Spinal cord (tissue), 10 donors: ENCODE measurements at places on chromosomes 12 and 14. TPM values are rescaled to one million over a fixed set of nuclear protein-coding genes. Genes with fewer than 3 reads are reported as not detected.

The STAB2 gene
- total RNA-seq = 0.10 TPM

The IRAK3 gene
- 11.4 TPM for total RNA-seq

The REP15 gene
- 6.9 TPM for total RNA-seq

The EPYC gene
- total RNA-seq = 0.17 TPM

The RPL36AL gene
- total RNA-seq = 249 TPM

The HNF1A gene
- not detected for total RNA-seq

The FOXN4 gene
- total RNA-seq = 0.33 TPM

The HOXC11 gene
- not detected for total RNA-seq

The DCN gene
- total RNA-seq = 643 TPM

The LALBA gene
- total RNA-seq = not detected

The NR4A1 gene
- total RNA-seq = 55.6 TPM

The RNF34 gene
- 71.7 TPM for total RNA-seq

The SERPINA12 gene
- not detected for total RNA-seq

The SMCO2 gene
- total RNA-seq = 0.99 TPM

The GPD1 gene
- total RNA-seq = 14.8 TPM

The GYS2 gene
- not detected for total RNA-seq

The VTI1B gene
- 64.5 TPM for total RNA-seq

The HPD gene
- total RNA-seq = 0.72 TPM

The KRT3 gene
- 0.10 TPM for total RNA-seq

The RAB5B gene
- 77.5 TPM for total RNA-seq

The GPR68 gene
- 2.0 TPM for total RNA-seq
